ENCODE measurements at places on chromosomes 2 and 18.

- DNase-seq: no peak
Measured at GRCh38 chr2:207975921-207976320, 49.4 kb downstream of the PLEKHM3 start.

- no peak for DNase-seq
Measured at GRCh38 chr2:85057226-85057962, 75.8 kb upstream of the TCF7L1 start.

- peak; percentile 100 for DNase-seq
Measured at GRCh38 chr18:12947285-12948049, at the start of gene SEH1L. TSS of gene SEH1L (plus strand) at chr18:12948011. CDS start at chr18:12948122, 111 bp downstream.

DNA sequence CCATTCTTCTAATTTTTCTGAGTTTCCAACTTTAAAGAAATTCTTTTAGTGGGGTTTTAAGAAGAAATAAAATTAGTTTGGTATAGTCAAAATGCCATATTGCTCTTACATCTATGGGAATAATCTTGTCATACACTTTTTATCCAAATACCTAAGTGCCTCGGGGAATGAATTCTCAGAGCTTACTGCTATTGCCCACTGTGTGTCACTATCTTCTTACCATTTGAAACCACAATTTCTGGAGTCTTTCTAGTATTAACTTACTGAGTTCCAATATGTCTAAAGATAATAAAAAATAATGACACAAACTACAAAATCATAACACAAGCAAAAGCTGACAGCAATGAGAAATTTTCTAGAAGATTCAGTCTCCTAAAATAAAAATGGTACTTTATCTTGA lies 23.7 kb upstream of the DNAH6 start:
- peak; percentile 40 for DNase-seq

GRCh38 chr2:155309483-155309882 lies 611.0 kb downstream of the KCNJ3 start:
- no peak for DNase-seq

DNA sequence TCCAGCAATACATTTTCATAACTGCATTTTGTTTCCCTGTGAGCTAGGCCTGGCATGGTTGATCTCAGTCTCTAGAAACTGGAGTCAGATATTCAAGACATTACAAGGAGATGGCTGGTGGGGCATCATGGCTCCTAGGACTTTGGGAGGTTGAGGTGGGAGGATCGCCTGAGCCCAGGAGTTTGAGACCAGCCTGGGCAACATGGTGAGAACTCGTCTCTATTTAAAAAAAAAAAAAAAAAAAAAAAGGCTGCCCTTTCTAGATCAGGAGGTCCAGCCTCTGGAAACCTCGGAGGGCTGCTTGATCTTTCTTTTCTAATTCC lies 362 bp upstream of the VAMP8 start:
- no peak for DNase-seq

- no peak for DNase-seq
Measured at GRCh38 chr2:8549942-8550341, 131.9 kb upstream of the ID2 start.

- peak; percentile 43 for DNase-seq
Measured at GRCh38 chr18:35073186-35074105, 32.2 kb downstream of the MAPRE2 start.

GRCh38 chr2:227996366-227996765 lies 124.9 kb downstream of the DAW1 start:
- DNase-seq: no peak

GRCh38 chr2:148930046-148930775 lies 55.2 kb downstream of the KIF5C start:
- DNase-seq: peak; percentile 46

GRCh38 chr2:207421671-207422070 lies 108.1 kb upstream of the CREB1 start:
- DNase-seq: no peak

DNA sequence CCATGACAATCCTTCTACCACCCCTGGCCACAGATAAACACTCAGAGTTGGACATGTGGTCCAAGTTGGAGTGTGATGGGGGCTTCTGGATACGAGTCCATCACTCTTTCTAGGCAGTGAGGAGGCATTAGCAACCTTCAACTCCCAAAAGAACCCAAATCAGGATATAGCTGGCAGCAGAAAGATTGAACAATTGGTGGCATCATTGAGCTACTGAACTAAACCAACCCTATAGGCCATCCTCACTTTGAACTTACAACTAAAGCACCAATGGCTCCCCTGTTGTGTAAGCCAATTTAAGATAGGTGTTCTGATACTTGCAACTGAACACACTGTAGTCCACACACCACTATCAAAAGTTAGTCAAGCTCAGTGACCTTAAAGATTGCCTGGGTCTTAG lies 24.0 kb upstream of the MARCO start:
- no peak for DNase-seq

DNA sequence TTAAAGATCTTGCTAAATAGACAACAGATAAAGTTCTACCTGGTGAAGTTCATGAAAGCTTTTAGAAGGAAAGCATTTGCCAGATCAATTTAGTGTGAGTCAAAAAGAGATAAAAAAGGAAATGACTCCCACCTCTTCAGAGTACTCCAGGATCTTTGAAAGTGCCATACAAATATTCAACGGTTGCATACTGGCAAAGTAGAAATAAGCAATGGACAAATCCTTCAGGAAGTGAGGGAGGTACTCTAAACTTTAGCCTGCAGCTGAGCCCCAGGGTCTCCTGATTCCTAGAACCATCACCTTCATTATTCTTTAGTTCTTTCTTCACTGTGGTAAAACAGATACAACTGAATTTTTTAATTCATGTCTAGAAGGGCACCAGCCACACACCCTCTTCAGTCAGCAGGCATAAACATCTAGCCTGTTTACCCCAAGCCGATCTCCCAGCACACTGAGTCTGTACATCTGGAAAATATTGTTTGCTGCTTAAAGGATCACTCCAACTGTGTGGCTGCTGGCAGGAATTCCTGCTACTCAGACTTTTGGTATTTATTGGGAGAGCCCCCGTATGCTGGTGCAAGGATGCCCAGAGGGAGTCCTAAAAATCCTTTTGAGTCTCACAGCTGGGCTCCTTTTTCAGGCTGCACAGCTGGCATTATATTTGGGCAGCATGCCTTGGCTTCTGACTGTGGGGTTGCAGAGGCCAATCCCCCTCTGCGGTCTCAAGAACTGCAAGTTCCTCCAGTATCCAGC lies 72.3 kb upstream of the SESTD1 start:
- DNase-seq: peak; percentile 92

GRCh38 chr2:232336981-232337720 lies 41.4 kb upstream of the ALPP start:
- no peak for DNase-seq

- no peak for DNase-seq
Measured at GRCh38 chr2:152823905-152824304, 105.5 kb downstream of the ARL6IP6 start.

DNA sequence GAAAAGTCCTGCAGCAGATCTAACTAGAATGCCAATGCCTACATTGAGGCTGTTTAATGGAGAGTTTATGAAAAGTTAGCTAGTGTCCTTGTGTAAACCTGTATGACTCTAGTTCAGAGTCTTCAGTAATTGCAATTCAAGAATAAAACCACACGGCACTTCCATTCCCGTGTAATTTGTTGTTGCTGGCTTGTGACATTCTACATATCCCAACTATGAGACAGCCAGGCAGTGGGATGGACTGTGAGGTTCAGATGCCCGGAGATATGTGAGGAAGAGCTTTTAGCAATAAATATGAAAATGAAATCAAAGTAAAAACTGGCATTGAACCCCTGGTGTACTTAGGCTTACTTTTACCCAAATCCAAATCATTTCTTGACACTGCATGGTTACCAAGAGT lies 263.4 kb downstream of the NEDD4L start:
- DNase-seq: peak; percentile 48

DNA sequence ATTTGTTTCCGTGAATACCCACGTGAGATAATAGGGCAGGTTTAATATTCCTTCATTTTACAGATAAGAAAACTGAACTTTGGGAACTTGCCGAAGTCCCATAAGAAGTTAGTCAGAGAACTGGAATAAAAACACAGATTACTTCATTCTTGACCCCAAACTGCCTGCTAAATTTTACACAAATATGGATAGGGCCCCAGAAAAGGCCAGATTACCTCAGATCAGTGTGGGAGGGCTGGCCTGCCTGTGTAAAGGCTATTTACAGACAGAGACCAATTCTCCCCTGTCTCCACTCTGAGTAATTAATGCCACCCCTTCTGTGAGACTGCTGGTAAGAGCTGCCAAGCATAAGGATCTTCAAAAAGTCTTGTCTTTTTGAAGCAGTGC lies 139.2 kb downstream of the MGAT5 start:
- DNase-seq: no peak

DNA sequence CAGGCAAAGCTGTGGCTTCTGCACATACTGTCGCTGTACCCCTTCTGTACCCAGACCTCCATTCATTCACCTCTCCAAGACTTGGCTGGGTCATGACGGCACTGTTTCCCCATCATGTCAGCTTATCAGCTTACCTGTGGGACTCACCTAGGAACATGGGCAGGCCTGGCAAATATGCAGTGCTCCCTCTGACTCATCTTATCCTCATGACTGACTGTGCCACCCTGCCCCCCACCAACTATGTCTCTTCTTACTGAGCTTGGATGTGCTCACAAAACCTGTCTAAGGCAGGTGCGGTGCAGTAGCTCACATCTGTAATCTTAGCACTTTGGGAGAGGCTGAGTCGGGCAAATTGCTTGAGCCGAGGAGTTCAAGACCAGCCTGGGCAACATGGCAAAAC lies 152.4 kb downstream of the MGAT5 start:
- DNase-seq: no peak

DNA sequence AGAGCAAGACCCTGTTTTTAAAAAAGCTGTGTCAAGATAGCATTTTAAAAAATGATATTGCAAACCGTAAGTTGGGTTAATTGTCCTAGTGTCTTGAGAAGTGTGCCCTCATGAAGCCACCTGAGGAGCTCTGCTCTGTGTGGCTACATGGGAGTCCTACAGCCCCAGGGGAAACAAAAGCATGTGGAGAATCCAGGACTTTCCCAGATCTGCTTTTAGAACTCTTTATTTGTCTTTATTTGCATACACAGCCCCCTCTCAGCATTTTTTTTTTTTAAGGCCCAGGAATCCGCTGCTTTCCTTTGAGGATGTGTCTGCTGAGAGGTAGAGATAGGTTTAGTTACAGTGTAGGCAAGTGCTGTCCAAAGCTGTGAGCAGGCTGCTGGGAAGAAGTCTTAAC lies 219.2 kb downstream of the FHOD3 start:
- DNase-seq: no peak

DNA sequence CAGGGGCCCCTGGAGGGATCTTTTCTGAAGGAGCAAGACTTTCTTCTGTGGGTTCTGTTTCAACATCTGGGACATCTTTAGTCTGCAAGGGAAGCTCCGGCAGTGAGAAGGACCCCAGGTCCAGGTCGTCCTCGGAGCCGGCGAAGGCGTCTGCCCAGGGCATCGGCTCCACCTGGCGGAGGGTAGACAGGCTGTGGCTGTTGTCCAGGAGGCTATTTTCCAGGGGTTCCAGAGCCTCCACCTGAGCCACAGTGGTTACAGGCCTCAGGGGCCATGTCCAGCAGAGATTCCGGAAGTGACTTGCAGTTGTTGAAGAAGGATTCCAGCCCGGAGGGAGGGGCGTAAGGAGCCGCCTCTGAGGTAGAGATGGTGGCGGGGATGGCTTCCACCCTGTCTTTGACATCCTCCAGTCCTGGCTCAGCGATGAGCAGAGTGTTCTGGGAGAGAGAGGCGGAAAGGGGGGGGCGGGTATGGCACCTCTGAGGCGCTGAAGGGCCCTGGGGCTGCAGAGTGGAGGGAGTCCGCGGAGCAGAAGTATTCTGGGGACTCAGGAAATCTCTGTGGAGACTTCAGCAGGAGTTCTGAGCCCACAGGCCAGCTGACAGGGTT lies 891.3 kb upstream of the LRRTM1 start:
- no peak for DNase-seq

DNA sequence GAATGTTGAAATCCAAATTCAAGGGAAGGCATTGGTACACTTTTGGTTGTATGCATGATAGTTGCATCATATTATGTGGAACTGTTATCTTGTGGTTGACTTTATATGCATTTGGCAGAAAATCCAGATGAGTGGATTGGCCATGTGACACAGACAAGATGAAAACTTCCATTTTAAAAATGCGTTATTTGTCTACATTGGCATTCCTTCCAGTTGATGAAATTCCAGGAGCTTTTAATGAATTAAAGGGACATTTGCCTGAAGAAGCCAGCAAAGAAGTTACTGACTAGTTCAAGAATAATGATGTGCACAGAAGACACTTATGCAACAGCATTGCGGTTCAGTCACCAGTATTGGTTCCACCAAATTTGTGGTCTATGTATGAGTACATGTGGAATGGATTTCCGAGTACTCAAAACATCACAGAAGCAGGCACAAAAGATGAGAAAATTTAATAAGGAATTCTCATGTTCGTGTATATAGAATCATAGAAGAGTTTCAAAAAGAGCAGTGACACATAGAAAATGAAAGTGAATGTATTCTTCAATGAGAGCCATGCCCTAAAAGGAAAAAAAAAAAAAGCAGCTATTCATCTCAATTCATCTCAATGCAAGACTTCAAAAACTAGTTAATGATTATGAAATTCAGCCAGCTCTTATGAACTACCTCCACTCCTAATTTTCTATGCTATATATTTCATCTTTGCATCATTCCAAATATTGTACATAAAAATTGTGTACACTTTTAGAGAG lies 232.1 kb downstream of the RBM43 start:
- peak; percentile 77 for DNase-seq

- DNase-seq: peak; percentile 69
Measured at GRCh38 chr18:79275992-79276391, 119.7 kb upstream of the NFATC1 start.

- DNase-seq: no peak
Measured at GRCh38 chr2:61726456-61727209, 127.2 kb downstream of the FAM161A start.

DNA sequence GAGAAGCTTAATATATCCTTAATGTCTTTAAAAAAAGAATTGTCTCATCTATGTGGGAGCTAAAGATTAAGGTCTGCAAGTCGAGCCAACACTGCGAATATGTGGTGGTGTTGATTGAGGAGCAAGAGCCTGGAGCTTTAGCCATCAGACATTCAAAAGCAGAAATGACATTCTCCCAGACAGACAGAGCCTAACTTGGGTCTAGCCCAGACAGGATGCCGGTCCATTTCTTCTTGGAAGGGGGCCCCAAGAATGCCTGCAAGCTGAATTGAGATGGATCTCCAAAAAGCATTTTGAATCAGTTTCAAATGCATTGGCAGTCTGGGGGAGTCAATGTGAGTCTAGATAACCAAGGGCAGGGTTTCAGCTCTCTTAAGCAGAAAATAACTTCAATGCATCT lies 30.1 kb upstream of the EML4 start:
- DNase-seq: peak; percentile 29

GRCh38 chr2:207791579-207792243 lies 22.0 kb upstream of the FZD5 start:
- no peak for DNase-seq

- DNase-seq: no peak
Measured at GRCh38 chr18:26813043-26813442, 52.5 kb downstream of the AQP4 start.

Measured in adipocyte (in vitro differentiated cells).